ENCODE measurements at places on chromosomes 6 and 20.

DNA sequence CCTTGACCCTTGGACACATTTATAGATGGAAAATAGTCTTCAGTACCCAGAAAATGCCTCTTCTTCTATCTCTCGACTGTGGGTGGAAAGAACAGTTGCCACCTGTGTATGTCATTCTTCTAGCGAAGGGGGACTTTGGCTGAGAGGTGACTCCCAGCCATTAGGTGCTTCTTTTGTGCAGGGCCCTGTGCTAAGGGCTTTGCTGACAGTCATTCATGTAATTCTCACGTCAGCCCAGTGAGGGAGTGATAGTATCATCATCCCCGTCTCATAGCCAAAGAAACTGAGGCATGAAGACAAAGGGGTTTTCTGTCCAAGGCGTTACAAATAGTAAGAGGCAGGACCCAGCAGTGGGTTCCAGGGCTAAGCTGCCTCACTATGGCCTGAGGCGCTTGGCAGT lies 160.8 kb downstream of the SCML4 start:
- DNase-seq = no peak

DNA sequence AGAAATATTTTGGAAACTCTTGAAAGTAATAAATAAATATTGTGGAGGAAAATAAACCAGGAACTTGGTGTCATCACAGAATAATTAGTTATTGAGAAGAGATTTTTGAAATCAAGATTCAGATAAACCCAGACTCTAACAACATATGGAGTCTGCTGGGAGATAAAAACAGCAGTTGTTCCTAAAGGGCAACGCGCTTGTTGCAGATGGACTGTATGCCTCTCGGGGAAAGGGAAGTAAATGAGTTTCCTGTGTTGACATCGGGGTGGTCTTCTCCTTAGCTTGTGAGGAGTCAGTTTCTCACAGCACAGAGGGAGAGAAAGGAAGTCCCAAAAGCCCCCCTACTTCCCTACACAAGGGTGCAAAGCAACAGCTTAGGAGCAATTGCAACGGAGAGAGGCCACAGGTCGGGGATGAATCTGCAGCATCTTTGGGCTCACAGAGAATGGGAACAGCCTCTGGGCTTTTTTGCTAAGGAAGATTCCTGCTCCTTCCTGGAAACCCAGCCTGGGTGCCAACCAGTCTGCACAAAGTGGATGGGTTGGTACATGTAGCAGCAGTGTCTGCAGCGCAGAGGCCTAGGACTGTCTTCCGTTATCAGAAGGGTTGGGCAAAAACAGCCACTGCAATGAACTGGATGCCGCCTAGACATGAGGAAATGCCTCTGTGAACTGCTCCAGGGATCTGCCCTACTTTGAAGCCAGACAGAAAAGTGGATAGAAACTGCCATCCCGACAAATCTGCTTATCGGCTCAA lies 603.0 kb upstream of the NRSN1 start:
- no peak for DNase-seq

DNA sequence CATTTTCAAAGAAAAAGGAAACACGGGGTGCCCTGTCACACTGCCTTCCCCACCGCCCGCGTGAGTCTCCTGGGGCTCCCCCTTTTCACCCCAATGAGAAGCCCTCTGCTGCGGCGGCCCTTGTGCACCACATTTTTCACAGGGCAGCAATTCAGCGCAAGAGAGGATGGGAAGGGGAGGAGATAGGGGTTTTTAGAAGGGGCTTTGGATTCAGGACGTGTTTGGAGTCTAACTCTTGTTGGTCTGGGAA lies 726 bp upstream of the ARFGEF3 start:
- DNase-seq = no peak

- DNase-seq = no peak
These were observed 20.2 kb downstream of the MCUR1 start for GRCh38 chr6:13794184-13794583.

DNA sequence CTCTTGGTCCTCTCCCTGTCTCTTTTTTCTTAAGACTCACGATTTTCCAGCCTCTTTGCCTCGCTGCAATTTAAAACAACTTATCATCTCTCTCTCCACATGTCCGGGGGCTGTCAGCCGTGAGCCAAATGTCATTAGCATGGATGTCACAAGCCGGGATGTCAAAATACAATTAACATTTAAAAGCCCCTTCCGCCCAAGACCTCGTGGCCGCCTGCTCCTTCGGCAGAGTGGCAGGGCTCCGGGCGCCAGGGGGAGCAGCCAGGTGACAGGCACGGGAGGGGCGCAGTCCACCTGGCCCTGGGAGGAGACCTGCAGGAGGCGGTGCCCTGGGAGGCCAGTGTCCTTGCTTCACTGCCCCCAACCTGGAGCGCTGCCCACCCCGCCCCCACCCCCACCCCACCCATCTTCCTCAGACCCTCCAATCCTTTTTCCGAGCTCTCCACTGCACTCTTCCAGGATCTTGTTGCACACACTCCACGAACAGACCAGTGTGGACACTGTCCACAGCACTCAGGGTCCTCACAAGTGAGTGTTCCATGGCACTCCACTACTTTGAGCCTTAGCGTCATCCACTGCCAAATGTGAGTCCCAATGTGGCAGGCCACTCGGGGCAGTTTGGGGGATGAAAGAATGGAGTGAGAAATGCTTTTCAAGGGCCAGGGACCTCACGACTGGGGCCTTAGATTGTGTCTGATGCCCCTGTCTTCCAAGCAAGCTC lies 5.6 kb upstream of the GRM4 start:
- DNase-seq = no peak
